Brain pericyte (primary cell): ENCODE measurements at places on chromosomes 11 and 22.

DNA sequence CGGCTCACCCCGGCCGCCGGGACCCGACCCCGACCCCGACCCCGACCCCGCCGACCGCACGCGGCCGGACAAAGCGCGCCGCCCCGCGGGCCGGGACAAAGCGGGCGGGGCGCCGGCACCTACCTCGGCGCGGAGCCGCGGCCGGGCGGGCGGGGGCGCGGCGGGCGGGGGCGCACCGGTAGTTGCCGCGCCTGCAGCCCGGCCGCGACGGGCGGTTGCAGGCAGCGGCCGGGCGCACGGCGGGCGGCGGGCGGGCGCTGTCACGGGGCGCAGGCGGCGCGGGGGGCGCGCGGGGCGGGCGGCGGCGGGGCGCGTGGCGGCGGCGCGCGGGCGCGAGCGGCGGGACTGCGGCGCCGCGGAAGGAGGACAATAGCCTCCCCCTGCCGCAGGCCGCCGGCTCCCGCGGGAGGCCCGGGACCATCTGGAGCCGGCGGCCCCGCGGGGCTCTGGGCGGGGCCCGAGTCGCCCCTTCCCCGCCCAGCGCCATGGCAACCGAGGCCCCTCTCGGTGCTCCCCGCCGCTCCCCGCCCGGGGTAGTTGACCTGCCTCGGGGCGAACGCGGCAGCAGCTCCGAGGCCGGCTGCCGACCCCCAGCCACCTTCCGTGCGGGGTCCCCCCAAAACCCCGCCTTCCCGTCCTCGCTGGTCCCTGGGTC lies 851 bp downstream of the SPTBN2 start:
- no peak for DNase-seq

DNA sequence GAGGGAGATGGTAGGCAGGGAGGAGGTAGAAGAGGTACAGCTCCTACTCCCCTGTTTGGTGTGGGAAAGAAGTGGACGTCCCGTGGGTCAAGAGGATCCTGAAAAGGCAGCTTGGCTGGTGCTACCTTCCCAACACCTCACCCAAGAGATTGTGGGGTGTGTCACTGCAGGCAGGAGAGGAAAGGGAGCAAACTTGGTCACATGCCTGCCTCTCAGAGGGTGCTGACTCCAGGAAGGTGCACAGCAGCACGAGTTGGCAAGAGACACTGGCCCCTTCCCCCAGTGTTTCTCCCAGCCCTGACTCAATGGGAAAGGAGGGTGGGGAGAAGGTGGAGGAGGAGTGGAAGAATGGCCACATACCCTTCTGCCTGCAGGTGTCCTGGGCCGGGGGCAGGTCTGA lies 99.6 kb downstream of the CSNK2A3 start:
- DNase-seq: no peak

GRCh38 chr11:16402654-16403447 lies 46.5 kb upstream of the SOX6 start:
- DNase-seq: no peak

- no peak for DNase-seq
Measured at GRCh38 chr22:46674367-46674781, 54.2 kb downstream of the GRAMD4 start.

GRCh38 chr11:2366733-2367132 lies 10.4 kb upstream of the CD81 start:
- DNase-seq: no peak

- no peak for DNase-seq
Measured at GRCh38 chr22:43830931-43831560, 18.9 kb upstream of the EFCAB6 start.

DNA sequence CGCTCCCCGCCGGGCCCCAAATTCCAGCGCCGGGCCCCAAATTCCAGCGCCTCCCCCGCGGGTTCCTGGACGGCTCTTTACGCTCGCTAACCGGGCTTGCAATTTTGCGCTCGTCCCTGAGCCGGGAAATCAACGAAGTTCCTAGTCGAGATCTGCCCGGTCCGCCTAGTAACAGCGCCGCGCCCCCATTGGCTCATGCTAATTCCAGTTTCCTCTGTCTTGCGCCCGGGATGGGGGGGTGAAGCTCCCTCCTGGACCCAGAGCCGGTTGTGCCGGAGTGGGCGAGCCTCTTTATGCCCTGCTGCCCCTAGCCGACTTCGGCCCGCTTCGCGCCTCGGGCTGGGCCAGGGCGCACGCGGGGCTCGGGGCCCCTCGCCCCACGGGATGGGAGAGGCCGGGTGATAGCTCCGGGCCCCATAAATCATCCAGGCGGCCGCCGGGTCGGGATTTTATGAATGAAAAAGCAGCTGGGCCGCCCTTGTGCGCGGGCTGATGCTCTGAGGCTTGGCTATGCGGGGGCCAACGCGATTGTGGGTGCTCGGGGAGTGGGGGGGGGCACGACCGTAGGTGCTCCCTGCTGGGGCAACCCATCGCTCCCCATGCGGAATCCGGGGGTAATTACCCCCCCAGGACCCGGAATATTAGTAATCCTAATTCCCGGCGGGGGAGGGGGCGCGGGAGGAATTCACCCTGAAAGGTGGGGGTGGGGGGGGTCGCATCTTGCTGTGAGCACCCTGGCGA lies 1.8 kb upstream of the CCND1 start:
- peak; percentile 79 for DNase-seq

GRCh38 chr11:47373876-47374719 lies 4.2 kb downstream of the SPI1 start:
- DNase-seq: no peak

DNA sequence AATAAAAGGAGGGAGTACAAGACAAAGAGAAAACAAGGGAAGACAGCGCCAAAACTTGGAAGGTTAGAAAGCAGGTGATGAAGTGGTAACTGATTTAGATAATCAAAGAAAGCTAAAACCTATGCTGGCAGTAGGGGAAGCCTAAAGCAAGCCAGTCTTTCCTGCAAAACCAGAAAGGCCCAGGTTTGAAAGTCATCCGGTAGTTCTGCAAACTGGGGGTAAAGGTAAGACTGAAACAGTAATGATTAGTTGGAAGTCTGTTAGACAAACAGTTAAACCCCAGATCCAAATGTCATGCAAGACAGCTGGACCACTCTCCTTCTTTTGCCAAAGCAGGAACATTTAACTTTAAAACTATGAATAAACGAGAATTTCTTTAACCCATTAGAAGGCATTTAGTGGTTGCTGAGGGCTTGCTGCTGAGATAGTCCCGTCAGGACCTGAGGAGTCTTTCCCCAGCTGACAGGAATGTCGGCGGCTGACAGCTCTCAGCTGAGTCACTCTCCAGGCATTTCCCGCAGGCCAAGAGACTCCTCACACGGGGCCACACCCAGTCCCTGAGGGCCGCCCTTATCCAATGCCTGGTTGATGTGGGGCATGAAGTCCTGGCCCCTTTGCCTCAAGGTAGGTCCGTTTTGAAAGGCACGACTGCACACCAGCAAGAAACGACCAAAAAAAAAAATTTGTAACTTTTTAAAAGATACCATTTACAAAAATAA lies 36.3 kb upstream of the CFAP300 start:
- peak; percentile 8 for DNase-seq

- DNase-seq: no peak
Measured at GRCh38 chr22:50482107-50483074, 1.0 kb downstream of the ADM2 start.

DNA sequence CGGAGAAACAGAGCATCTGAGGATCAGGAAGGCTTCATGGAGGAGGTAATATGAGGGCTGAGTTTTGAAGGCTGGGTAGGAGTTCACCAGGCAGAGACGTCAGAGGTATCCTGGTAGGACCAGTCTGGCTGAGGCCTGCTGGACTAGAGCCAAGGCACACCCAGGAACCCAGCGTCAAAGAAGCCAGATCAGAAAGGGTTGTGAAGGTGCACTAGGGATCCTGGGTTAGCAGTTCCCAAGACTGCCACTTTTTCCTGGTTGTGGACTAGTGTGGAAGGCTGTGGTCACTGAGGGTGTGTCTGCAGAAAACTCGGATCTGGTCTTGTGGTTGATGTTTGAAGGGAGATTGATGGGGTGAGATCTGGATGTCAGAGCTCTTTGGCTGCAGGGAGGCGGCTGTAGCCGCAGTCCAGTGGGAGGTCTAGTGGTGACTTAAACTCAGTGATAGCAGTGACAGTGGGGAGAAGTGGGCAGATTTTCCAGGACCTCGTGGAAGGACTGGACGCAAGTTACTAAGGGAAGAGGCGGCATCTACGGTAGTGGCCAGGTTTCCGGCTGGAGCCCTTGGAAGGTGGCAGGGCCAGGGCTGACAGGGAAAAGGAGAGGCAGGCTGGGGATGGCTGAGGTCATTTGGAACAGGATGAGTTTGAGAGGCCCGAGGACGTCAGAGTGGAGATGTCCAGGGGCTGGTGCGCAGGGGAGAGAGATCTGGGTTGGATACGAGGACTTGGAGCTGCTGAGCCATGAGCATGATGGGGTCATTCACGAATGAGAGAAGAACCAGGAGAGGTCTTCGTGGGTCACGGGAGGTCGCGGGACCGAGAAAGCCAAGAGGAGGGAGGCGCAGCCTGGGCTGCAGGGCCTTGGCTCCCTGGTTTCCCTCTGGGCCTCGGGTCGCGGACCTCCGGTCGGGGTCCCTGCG lies 10.9 kb downstream of the RELA start:
- DNase-seq: no peak

DNA sequence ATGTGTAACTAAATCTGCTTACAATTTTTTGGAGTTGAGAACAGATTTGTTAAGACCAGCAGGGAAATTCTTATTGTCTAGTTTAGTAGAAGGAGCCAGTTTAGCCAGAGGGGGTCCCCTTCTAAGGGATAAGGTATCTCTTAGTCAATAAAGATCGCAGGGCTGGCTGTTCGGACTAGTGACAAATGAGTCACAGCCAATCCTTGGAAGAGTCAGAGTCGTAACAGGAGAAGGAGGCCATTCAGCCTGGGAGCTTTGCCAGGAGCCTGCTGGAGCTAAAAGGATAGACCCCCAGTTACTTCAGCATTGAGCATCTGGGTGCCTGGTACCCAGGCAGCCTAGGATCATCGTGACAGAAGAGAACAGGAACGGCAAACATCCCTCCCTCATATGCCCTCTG lies 191.6 kb upstream of the ARHGAP20 start:
- no peak for DNase-seq

DNA sequence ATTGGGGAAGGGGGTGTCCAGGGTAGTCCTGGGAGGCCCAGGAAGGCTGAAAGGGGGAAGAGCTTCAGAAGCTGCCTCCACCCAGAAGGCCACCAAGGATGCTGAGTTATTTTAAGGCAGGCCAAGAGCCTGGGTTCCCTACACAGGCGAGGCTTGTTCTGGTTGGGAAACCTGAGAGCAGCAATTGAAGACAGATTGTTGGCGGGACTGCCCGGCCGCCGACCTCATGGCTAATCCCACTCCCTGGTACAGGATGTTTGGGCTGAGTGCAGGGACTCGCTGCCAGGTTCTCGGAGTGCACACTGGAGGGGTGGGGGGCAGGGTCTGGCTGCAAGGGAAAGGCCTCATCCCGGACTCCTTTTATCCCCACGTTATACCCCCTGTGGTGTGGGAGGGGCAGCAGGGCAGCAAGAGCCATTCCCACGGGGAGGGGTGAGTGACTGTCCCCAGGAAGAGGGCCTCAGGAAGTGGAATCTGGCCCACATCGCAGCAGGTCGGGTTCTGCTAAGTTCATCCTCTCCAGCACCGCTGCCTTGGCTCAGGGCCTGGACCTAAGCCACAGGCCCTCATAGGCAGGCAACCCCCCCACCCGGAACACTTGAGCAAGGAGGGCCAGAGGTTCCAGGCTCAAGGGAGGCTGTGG lies 43.6 kb upstream of the PRR5 start:
- DNase-seq: peak; percentile 32

- DNase-seq: no peak
Measured at GRCh38 chr11:364991-365725, 4.1 kb upstream of the B4GALNT4 start.

- DNase-seq: no peak
Measured at GRCh38 chr11:130726234-130727037, 189.8 kb downstream of the SNX19 start.
